ENCODE measurements at places on chromosomes 4 and X. TPM values are rescaled to one million over a fixed set of nuclear protein-coding genes. Genes with fewer than 3 reads are reported as not detected.

GRCh38 chrX:40700640-40701342, 34.6 kb downstream of the MED14 start:
- no peak for DNase-seq

GRCh38 chrX:12972878-12973560, 1.9 kb upstream of the TMSB4X start:
- no peak for DNase-seq

GRCh38 chr4:82284858-82285805, 88.7 kb downstream of the HNRNPD start:
- peak; percentile 85 for DNase-seq

IL15 gene
- polyA plus RNA-seq: 8.7 TPM

- DNase-seq: no peak
Observed at GRCh38 chrX:20354505-20354904, 87.8 kb upstream of the RPS6KA3 start.

- DNase-seq: no peak
Observed at GRCh38 chr4:6659897-6660296, 19.4 kb downstream of the MRFAP1 start.

ASB12 gene
- 33.8 TPM for polyA plus RNA-seq

GLOD5 gene
- not detected for polyA plus RNA-seq

DNA sequence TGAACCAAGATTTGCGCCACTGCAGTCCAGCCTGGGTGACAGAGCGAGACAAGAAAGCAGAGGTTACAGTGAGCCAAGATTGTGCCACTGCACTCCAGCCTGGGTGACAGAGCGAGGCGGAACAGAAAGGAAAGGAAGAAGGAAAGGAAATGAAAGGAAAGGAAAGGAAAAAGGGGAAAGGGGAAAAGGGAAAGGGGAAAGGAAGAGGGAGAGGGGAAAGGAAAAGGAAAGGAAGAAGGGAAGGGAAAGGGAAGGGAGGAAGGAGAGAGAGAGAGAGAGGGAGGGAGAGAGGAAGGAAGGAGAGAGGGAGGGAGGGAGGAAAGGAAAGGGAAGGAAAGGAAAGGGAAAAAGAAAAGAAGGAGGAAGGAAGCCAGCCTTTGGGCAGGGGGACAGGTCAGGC, 76.6 kb downstream of the PRKX start:
- no peak for DNase-seq

DNA sequence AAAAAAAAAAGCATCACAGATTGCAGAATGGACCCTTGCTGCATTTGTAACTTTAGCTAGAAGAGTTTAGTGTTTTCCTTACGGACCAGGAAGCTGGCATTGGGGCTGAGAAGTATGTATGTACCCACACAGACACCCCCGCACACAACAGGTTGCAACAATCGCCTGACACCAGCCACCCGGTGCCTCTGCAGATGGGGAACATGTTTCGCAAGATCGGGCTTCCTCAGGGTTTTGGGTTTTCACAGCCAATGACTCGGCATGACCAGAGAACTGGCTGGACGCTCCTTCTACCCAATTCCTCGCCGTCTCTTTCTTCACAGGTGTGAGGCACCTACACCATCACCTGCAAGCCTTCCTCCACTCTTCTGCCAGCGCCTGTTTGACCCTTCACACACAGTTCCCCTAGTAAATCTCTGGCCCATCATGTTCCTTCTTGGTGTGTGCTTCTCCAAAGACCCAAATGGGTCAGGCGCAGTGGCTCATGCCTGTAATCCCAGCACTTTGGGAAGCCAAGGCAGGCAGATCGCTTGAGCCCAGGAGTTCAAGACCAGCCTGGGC, 70.4 kb downstream of the DHRSX start:
- DNase-seq: no peak

DNA sequence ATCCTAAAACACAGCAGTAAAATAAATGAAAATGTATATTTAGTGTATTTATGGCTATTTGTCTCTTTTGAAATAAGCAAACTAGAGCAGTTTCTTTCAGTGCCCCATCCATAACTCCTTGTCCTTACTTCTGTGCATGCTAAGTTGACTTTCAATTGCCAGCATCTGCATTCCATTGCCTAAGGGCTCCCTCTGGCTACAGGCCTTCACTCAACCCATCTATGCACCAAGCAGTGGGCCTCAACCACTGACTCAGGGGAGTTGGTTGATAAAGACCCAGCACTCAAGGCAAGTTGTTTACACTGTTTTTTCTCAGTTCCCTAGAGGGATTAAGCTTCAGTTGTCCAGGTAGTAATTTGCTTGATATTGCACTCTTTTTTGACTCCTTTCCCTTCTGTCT, 265.7 kb downstream of the IQCM start:
- no peak for DNase-seq

DNA sequence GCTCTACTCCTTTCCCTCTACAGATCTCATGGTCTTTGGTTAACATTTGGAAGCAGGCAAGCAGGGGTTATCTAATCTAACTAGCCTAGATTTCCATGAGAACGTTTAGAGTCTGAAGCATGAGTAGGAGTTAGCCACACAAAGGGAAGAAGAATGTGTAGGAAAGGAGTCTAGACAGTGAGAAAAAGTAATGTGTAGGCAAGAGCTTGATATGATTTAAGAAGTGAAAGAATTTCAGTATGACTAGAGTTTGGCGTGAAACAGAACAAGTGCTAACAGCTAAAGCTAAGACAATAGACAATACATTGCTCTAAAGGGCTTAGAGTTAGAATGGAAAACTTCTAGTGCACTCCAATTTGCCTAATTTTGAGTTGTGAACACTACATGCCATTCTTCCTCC, 10.8 kb downstream of the CXCL8 start:
- no peak for DNase-seq

SPANXD gene
- not detected for polyA plus RNA-seq

- DNase-seq: no peak
Observed at GRCh38 chr4:42658261-42658660, 1.4 kb upstream of the ATP8A1 start.

DNA sequence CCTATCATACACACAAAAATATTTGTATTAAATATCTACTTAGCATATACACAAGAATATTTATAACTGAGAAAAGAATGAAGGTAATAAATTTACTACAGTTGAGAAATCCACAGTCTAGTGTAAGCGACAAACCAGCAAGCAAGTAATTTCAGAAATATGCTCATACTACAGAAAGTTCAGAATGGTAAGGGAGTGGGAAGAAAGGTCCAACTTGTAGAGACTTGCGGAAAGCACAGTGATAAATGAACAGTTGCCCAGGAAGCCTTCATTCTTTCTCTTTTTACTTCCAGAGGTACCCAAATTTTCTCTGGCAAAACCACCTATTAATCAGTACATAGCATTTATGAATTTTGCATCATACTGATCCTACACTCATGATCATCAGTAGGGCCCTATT, 438.1 kb upstream of the PCDH10 start:
- no peak for DNase-seq

DNA sequence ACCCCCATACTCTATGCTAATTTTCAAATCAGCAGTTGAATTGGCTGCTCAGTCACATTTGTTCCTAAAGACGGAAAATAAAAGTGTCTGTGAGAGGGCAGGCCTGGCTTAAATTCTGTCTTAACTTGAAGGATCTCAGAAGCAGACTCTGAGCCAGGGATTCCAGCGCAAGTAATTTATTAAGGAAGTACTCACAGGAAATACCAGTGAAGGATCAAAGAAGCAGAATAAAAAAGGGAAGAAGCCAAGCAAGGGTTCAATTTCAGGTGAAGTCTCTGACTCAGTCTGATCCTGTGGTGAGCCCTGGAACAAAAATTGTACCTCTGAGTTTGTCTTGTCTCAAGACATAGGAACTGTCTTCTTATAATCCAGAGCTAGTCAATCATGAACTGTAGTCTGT, 52.2 kb downstream of the IL1RAPL1 start:
- DNase-seq: no peak

- no peak for DNase-seq
Observed at GRCh38 chr4:55795341-55795740, 24.2 kb upstream of the EXOC1L start.

GRCh38 chr4:6767748-6768538, 14.6 kb upstream of the KIAA0232 start:
- no peak for DNase-seq
